ENCODE measurements at places on chromosomes 6 and 20. TPM values are rescaled to one million over a fixed set of nuclear protein-coding genes. Genes with fewer than 3 reads are reported as not detected.
A peak's percentile ranks its signal among the peaks of the same experiment; 100 is the strongest.

GRCh38 chr6:9540534-9541126 lies 874.2 kb downstream of the TFAP2A start:
- DNase-seq = peak; percentile 53

The SLCO4A1 gene
- polyA plus RNA-seq = 14.7 TPM

The C6orf141 gene
- 0.81 TPM for polyA plus RNA-seq

The CCN6 gene
- not detected for polyA plus RNA-seq

The NKX2-2 gene
- polyA plus RNA-seq = 0.18 TPM

- DNase-seq = no peak
Measured at GRCh38 chr6:32903952-32904351, 36.9 kb downstream of the HLA-DMB start.

DNA sequence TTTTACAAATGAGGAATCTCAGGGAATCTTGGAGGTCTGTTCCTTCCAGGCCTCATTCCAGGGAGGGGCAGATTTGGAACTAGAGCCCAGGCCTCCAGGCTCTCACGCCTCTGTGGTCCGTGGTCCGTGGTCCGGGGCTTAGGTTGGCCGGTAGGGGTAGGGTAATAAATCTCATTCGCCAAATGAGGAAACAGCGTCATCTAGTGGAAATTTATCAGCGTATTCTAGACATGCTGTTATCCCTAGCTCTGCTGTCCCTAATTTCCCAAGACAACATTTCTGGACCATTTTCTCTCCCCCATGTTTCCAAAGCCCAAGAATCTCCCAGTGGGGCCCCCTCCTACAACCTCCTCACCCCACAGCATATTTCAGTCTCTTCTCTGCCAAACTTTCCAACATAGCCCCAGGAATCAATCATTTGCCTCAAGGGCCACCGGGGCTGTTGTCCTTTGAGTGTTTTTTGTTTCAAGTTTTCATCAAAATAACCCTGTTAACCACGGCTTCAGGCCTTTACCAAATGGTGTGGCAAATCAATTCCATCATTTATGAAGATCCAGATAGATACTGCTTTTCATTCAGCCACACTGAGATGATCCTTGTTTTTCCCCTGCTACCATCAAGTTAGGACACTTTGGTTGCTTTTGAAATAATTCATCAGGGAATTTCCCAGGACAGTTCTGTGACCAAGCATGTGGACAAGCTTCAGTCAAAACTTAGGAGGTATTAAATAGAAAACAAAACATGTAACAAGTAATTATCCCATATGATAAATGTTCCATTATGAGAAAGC lies 126.8 kb downstream of the ALDH8A1 start:
- DNase-seq = peak; percentile 31

DNA sequence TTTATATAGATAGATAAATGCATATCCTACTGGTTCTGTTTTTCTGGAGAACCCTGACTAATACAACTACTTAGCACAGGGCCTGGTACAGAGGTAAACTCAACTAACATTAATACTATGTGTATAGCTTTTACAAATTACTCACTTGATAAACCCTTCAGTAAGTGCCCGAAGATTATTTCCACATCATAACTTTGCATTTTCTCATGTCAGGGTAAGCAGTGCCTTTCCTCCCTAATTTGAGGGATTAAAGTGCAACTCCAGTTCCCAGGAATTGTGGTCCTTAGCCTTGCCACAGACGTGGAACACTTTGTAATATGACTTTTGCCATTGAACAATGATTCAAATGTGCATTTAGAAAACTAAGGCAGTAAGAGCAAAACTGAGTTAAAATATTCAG lies 147.5 kb upstream of the SMLR1 start:
- no peak for DNase-seq

DNA sequence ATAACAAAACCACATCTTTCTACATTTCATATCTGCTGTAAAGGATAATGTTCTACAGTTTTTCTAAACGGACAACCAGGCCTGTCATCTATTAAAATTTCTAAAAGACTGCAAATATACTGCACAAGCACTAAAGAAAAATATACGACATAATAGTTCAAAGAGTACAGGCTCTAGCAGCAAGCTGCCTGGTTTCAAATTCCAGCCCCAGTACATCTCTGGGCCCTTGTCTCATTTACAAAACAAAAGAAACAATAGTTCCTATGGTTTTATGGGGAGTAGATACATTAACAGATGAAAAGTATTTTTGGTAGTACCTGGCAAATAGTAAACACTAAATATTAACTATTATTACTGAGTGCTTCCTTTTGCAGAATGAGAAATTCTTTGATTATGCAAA lies 24.1 kb downstream of the DEK start:
- DNase-seq = no peak

The GPANK1 gene
- polyA plus RNA-seq = 13.0 TPM

DNA sequence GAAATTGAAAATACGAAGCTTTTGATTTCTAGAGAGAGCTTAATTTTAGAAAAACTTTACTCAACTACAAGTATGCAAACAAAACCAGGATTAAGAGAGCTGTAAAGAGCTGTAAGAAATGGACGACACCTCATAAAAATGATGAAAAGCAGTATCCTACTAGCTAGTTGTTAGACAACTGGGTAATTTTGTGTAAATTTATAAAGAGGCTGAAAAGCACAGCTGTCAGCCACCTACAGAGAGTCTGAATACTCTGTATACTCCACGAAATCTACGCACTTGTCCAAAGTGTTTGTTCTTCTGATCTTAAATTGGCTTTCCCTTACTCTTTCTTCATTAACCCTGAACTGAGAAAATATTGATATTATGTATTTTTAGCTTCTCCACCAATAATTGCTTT lies 808.4 kb upstream of the EPHA7 start:
- DNase-seq = no peak

- no peak for DNase-seq
Measured at GRCh38 chr20:58420798-58421496, 31.9 kb downstream of the VAPB start.

Data from stomach (tissue), 19 donors.